HFFc6 (cell line): ENCODE measurements at places on chromosomes 7 and 10. TPM values are rescaled to one million over a fixed set of nuclear protein-coding genes. Genes with fewer than 3 reads are reported as not detected.

GRCh38 chr10:62083412-62084267, 182.1 kb downstream of the ARID5B start:
- DNase-seq = peak; percentile 55

DNA sequence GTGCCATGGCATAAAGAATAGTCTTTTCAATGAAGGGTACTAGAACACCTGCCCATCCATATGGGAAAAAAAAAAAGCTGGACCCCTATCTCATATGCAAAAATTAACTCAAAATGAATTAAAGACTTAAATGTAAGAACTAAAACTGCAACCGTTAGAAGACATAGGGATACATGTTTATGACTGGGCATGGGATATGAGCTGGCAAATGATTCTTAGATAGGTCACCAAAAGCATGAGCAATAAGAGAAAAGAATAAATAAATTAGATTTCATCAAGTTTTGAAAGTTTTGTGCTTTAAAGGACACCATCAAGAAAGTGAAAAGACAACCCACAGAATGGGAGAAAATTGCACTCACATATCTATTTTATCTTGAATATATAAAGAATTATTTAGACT, 222.0 kb downstream of the ADK start:
- DNase-seq = no peak

GRCh38 chr10:1078668-1079067, 22.5 kb downstream of the WDR37 start:
- no peak for DNase-seq

DNA sequence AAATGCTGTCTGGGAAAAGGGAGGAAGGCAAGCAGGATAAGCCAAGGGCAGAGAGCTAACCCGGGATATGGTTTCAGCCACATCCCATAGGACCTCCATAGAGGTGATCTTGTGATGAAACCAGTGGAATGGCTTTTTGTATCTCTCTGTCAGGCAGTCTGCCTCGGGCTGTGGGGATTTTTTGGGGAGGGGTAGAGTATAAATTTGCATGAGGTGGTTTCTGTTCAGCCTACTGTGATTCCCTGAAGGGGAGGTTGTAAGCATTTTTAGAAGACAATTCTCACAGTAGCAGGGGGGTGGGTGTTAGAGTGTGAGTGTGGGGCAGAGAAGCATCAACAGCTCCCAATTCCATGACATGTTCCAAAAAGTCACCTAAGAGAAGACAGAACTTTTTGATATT, 11.8 kb downstream of the OR9A2 start:
- DNase-seq = no peak

- DNase-seq = no peak
These were observed 67.0 kb upstream of the VIPR2 start for GRCh38 chr7:159211540-159212182.

Gene CC2D2B
- total RNA-seq = not detected in 3 replicates

Gene MRC1
- 0.05 TPM in 1 of 3 replicates, not detected in the others for total RNA-seq
